ENCODE measurements at places on chromosomes 4 and X. TPM values are rescaled to one million over a fixed set of nuclear protein-coding genes. Genes with fewer than 3 reads are reported as not detected.

CDX4 gene
- total RNA-seq = not detected

TEX11 gene
- total RNA-seq = not detected

DGAT2L6 gene
- total RNA-seq = not detected

PLK4 gene
- 2.4 TPM for total RNA-seq

IDUA gene
- total RNA-seq = 11.0 TPM

Data from cardiac atrium fibroblast (primary cell).